ENCODE measurements at places on chromosomes 4 and X. TPM values are rescaled to one million over a fixed set of nuclear protein-coding genes. Genes with fewer than 3 reads are reported as not detected.
A peak's percentile ranks its signal among the peaks of the same experiment; 100 is the strongest.

Gene MAP7D2
- total RNA-seq = 0.37 TPM

Gene NOCT
- total RNA-seq = 4.2 TPM

Gene DNAAF6
- 3.3 TPM for total RNA-seq

Gene SSX2
- not detected for total RNA-seq

- no peak overlapping the region for H3K27ac ChIP-seq
- H3K4me3 ChIP-seq = no peak overlapping the region
- peaks cover 3% of the 10 kb centered on the region for H3K36me3 ChIP-seq
- H3K27me3 ChIP-seq = no peaks in the 10 kb centered on the region
These were observed 50.6 kb downstream of the CCDC149 start for GRCh38 chr4:24862073-24862751.

DNA sequence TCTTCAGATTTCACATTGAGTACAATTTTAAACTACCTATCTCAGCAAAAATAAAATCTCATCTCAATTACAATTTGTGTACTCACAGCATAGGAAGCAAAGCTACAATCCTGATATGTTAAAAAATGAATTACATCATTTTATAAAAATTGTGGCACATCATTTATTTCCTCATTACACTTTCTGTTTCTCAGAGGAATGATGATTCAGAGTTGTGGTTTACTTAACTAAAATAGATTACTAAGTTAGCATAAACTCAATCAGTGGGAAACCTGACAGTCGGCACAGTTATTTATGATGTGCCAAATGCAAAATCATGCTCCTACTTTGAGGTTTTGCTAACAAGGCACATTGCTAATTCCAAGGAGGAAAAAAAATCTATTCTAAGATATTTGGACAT is 325.0 kb downstream of the FBXO8 start:
- H3K27ac ChIP-seq = no peak overlapping the region
- no peaks in the 10 kb centered on the region for H3K4me1 ChIP-seq
- peak; percentile 16 for DNase-seq
- no peaks in the 10 kb centered on the region for H3K36me3 ChIP-seq
- no peaks in the 10 kb centered on the region for H3K27me3 ChIP-seq

- no peaks in the 10 kb centered on the region for H3K27me3 ChIP-seq
- peaks cover 3% of the 10 kb centered on the region for H3K4me1 ChIP-seq
- H3K36me3 ChIP-seq = no peaks in the 10 kb centered on the region
- H3K27ac ChIP-seq = no peak overlapping the region
These were observed 59.5 kb upstream of the KDR start for GRCh38 chr4:55184600-55185523.

DNA sequence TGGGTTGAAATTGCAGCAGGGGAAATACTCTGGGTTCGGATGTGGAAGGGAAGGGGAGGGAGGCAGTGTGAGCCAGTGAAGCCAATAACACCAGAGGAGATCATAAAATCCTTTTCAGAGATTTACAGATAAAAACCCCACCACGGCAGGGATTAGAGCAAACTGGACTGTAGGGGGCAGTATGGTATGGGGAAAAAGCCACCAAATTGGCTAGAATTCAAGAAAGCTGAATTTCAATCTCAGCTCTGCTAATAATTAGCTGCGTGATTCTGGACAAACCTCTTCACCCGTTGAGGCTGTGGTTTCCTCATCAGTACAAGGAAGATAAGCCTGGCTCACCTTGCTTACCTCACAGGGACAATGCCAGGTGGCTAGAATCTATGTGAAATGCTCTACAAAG is 108.1 kb downstream of the ATG4A start:
- no peak overlapping the region for H3K27ac ChIP-seq
- H3K4me1 ChIP-seq = no peaks in the 10 kb centered on the region
- H3K36me3 ChIP-seq = no peaks in the 10 kb centered on the region
- peaks cover 55% of the 10 kb centered on the region for H3K27me3 ChIP-seq
- no peak overlapping the region for H3K4me3 ChIP-seq

GRCh38 chr4:112329672-112330375 is 32.7 kb downstream of the ALPK1 start:
- H3K36me3 ChIP-seq = no peaks in the 10 kb centered on the region
- no peaks in the 10 kb centered on the region for H3K4me1 ChIP-seq
- H3K4me3 ChIP-seq = no peak overlapping the region
- H3K27ac ChIP-seq = no peak overlapping the region
- DNase-seq = no peak

DNA sequence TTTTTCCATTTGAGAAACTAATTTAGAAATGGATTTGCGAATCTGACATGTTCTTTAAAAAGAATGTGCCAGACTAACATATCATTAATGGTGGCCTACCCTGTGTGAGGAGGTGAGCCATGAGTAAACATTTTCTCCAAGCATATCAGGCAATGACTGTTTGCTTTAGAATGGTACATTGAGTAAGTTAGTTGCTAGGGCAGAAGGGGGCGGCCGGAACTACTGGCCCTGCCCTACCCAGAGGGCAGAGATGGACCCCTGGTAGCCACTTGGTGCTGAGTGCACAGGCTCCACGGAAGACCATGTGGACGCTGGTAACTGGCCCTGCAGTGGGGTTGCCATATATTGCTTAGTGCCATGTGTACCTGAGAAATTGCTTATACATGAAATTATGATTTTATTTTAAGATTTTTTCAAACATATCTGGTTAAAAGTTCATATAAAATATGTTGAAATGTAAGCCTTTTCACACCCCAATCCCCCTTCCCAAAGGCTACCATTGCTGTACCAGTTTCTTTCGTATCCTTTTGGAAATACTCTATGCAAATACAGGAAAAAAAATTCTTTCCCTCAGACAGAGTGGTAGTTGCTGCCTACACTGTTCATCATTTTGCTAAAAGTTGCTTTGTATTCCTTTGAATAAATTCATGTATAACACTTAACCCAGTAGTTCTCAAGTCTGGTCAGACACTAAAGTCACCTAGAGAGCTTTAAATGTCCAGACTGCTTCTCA is 8.8 kb downstream of the FNIP2 start:
- peak overlapping the region; percentile 83 for H3K27ac ChIP-seq
- H3K4me3 ChIP-seq = no peak overlapping the region
- no peak for DNase-seq
- no peaks in the 10 kb centered on the region for H3K27me3 ChIP-seq

GRCh38 chr4:151522866-151523519 is 114.0 kb downstream of the FHIP1A start:
- H3K4me3 ChIP-seq = no peak overlapping the region
- H3K4me1 ChIP-seq = no peaks in the 10 kb centered on the region
- H3K27ac ChIP-seq = no peak overlapping the region
- DNase-seq = no peak
- no peaks in the 10 kb centered on the region for H3K27me3 ChIP-seq

DNA sequence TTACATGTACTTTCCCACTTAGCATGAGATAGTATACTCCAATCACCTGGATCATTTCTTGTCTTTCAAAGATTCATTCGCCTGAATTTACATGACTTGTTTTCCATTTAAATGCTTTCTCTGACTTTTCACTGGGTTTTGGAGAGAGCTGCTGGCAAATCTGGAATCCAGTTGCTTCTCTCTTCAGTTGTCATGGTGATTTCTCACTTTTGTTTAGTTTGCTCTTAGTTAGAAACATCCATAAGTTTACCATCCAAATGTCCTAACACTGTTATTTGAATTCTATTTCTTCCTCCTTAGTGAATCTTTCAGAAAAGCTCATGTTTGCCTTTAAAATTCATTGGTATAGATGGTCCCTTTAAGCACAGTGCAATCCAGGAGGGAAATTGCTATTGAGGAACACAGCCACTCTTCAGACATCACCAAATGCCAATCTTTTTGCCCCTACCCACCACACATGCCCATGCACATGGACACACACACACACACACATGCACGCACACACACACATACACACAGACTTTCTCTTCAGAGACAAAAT is 51.7 kb downstream of the REELD1 start:
- H3K4me1 ChIP-seq = no peaks in the 10 kb centered on the region
- no peak overlapping the region for H3K27ac ChIP-seq
- H3K36me3 ChIP-seq = peaks cover 2% of the 10 kb centered on the region
- no peak overlapping the region for H3K4me3 ChIP-seq
- H3K27me3 ChIP-seq = no peaks in the 10 kb centered on the region
